ENCODE measurements at places on chromosomes 5 and 9.

DNA sequence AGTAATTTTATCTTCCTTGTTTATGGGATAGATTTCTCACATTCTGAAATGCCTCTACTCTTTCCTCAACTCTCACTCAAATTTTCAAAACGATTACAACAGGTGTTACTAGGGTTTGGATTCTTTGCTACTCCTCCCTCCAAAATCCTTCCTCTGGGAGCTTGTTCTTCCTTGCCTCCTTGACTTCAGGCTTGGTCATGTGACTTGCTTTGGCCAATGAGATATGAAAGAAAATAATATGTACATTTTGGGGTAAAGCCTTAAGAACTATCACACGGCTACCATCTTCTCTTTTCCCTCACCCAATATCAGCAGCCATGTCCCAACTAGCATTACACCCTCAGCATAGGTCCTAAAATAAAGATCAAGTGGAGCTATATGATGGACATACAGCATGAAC is 28.8 kb upstream of the SLC1A1 start:
- no peak for DNase-seq

DNA sequence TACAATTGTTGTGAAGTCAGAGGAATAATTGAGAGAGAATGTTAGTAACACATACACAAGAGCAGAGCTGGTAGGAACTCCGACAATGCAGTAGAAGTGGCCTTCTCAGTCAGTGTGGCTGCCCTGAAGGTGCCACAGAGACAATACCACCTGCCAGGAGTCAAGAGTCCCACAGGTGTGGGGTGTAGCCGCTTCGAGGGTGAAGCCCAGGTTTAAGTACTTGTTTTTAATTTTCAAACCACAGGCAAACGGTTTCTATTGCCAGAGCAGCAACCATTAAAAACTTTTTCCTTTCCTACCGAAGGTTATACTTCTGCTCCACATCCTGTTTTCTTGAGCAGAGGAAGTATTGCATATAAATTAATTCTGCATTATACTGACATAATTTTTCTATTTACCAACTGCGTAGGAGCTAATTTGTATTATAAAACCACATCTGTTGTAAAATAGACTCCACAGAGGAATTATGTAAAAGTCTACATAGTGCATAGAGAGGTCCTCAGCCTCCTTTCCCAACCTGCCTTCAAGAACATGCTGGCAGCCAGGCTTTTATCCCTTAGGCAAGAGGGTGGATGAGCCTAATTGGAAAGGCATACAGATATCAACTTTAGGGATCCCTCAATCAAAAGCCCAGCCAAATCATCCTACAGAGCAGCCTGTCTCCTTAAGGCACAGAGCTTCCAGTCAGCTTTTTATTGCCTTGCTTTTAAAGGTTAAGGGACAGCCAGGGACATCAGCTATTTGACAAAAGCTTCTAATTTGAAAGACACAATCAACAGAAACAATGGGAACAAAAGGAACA is 12.9 kb upstream of the ACTBL2 start:
- DNase-seq: no peak

GRCh38 chr5:59972043-59972442 is 78.5 kb upstream of the PDE4D start:
- no peak for DNase-seq

- no peak for DNase-seq
Observed at GRCh38 chr9:3735251-3735650, 209.4 kb upstream of the RFX3 start.

DNA sequence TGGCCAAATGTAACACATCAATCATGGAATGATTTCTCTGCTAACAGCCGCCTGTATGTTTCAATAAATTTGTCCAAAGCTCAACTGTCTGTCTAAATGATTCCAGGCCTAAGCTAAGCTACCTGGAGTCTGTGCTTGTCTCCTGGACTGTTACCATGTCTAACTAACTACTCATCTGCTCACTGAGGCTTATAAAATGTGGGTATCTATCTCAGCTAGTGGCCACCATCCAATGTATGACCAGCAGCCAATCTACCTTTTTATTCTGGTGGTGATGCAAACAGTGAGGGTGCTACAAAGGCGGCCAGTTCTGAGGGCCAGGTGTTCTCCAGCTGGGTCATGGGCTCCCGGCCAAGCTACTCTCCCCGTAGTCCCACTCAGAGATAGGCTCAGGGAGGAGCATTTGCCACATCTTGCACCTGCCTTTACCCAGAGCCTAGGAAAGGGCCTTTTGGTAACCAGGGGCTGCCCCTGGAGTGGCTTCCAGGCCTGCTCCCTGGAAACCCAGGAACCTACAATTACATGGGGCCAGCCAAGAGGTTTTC is 59.1 kb downstream of the PFDN1 start:
- DNase-seq: no peak

GRCh38 chr9:2645569-2645968 is 24.0 kb downstream of the VLDLR start:
- no peak for DNase-seq

- no peak for DNase-seq
Observed at GRCh38 chr5:151204051-151204450, 19.8 kb downstream of the CCDC69 start.

Data from WTC11 (cell line).